OCI-M1 (cell line): ENCODE measurements at places on chromosomes 1 and 21.

- peak; percentile 39 for DNase-seq
Measured at GRCh38 chr1:22071511-22071910, 19.0 kb downstream of the CDC42 start.

DNA sequence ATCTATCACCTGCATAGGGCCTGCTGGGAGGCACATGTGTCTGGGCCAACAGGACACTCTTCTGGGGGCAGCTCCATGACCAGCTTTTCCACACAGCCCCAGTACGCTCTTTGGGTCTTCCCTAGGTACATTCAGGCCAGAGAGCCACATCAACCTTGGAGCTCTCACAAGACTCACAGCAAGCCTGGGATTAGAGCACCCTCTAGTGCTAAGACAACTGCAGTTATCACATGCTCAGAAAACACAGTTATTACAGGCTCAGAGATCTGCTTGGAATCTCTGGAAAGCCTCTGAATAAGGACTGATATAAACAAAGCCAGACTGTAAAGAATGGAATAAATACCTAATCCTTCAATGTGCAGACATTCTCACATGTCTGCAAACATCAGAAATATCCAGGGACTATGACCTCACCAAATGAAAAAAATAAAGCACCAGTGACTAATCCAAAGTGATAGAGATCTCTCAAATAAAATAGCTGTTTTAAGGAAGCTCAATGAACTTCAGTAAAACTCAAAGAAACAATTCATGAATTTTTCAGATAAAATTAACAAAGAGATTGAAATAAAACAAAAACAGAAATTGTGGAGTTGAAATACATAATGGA, 563.9 kb upstream of the NR5A2 start:
- DNase-seq: peak; percentile 82

DNA sequence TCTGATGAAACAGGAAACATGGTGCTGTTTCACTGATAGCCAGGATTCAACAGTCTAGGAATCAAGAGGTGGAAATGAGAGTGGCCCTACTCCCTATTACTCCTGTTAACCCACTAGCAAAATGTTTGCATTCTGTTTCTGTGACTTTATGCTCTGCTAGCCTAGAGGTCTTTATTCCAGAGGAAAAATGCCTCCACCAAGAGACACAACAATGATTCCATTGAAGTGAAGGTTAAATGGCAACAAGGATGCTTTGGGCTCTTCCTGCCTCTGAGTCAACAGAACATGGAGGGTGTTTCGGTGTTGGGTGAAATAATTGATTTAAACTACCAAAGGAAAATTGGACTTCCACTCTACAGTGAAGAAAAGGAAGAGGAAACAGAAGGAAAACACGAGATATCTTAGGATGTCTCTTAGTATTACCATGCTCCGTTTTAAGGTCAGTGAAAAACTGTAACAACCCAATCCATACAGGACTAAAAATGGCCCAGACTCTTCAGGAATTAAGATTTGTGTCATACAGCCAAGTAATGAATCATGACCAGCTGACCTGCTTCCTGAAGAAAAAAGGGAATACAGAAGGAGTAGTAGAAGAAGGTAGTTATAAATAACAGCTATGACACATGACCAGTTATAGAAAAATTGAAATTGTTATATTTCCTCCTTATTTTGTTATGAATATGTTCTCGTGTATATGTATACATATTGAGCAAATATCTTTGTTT, 1237.8 kb downstream of the NCAM2 start:
- no peak for DNase-seq

GRCh38 chr1:15584489-15585363, at the start of gene AGMAT:
Gene AGMAT (minus strand): TSS chr1:15585051. CDS start chr1:15584967, 84 bp downstream.
- peak; percentile 80 for DNase-seq

DNA sequence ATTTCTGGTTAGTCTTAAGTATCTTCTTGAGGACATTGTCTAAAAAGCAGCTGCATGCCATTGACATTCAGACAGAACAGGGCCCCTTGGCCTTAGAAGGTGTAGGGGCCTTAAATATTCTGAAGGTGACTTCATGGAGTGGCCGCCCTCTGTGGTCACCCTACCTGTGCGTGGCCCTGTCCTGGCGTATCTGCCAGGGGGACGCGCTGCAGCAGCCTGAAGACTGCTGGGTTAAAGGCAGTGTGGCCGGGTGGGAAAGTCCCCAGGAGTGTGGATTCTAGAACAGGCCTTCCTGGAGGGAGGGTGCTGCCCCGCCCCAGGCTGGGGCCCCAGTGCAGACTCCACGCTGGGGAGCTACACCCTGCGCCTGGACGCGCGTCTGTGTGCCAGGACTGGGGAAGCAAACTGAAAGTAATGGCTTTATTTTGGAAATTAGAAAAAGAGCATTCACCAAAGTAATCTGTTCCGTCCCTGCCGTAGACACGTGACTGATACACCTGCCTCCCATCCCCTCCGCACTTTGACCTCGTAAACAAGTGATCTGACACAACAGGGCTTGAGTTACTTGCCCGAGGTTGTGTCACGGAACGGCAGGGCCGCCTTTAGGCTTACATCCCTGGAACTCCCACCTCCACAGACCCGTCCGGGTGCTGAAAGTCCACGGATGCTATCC, 1.8 kb downstream of the AGPAT3 start:
- no peak for DNase-seq

DNA sequence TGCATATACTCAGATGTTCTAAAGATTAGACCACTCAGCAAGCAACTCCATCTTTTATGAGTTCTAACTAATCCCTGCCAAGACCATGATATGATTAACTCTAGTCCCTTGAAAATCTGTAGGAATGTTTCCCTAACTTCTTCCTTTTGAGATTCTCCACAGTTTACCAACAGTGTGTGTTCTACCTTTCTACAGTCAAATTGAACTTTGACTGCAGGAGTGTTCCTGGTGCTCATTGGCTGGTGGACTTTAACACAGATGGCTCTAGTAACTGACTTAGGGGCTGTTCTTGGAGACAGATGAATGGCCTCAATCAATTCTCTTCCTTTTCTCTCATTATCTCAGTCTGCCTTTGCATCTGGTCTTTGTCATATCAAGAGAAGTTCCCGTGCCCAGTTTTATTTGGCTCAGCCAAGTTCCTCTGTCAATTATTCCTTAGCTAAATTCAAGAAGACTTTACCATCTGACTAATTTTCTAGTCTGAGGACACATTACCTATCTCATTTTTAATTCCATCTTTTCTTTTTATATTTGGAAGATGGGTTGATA, 643.9 kb upstream of the CAMK1G start:
- DNase-seq: no peak
